ENCODE measurements at places on chromosomes 12 and 14.

GRCh38 chr14:87409393-87409792 lies 583.6 kb downstream of the GALC start:
- no peak for DNase-seq

- DNase-seq = no peak
Observed at GRCh38 chr14:28831126-28831525, 64.5 kb downstream of the FOXG1 start.

- DNase-seq = no peak
Observed at GRCh38 chr14:61477712-61478462, 156.5 kb downstream of the PRKCH start.

DNA sequence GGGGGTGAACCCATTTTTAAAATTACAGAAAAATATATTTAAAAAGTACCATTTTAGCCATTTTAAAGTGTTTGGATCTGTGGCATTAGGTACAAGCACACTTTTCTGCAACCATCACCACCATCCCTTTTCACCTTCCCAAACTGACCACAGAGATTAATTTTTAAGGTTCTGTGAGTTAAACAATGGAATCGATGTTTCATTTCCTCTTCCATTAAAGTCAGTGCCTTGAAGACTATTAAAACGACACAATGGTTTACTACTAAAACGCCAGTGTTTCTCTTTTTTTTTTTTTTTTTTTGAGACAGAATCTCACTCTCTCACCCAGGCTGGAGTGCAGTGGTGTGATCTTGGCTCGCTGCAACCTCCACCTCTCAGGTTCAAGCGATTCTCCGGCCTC lies 78.1 kb upstream of the GPR68 start:
- DNase-seq = no peak

DNA sequence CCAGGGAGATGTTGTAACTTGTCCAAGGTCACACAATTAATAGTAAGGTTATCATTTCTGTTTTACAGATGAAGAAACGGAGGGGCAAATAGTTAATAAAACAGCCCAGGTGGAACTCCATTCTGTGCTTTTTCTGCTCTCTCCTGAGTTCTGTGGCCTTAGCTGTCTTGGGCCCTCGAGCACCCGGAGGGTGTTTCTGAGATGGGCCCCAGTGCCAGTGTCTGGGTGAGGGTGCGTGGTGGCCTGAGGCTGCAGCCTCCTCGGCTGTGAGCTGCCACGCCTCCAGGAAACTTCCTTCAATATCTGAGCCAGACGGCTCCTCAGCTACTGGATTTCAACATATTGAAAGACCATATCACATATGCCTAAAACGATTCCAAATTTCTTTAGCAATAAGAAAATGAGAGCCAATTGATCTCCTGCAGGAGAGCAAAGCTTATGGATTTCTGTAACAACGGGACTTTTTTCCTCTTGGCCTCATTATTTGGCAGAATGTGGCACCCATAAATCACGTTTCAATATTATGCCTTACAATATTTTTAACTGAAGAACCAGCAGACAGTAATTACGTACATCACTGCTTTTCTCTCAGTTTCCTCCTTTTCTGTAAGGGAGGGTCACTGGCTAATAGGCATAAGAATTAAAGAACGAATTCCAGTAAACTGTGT lies 74.8 kb upstream of the DICER1 start:
- DNase-seq = no peak

DNA sequence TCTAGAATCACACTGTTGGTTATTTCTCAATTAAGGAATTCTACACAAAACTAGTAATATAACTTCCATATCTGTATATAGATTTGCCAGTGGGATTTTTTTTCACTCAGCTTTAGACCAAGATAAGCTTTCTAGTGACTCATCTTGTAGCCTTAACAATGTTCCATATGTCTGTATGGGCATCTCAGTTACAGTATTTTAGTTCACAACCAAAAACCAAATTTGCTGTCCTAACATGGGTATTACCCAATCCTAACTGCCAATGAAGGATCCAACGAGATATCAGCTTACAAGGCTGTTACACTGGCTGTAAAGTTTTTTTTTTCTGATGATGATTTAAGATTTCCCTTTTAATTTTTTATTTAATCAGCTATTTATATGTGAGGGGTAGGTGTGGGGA lies 31.5 kb upstream of the KRR1 start:
- DNase-seq = no peak

DNA sequence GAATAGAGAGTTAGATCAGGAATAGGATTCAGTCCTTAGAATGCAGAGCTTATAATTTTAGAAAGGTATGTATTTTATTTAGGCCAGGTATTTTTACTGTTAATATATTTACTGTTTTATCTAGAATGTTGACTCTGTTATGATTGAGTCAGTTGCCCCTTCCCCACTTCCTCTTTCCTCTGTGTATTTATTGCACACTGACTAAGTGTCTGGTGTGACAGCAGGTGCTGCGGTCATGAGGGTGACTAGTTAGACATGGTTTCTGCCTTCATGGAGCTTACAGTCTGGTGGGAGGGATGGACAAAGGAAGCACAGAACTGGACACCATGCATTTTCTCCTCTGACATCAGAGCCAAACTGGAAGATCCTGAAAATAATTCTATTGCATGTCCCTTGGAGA lies 159.8 kb downstream of the CACNA1C start:
- DNase-seq = no peak

GRCh38 chr14:53380052-53380866 lies 227.1 kb upstream of the DDHD1 start:
- no peak for DNase-seq
